ENCODE measurements at places on chromosomes 12 and 14.

- no peak for DNase-seq
Observed at GRCh38 chr12:125518074-125518473, 452.8 kb downstream of the AACS start.

GRCh38 chr12:115455268-115455681, 771.3 kb upstream of the TBX3 start:
- DNase-seq: no peak

DNA sequence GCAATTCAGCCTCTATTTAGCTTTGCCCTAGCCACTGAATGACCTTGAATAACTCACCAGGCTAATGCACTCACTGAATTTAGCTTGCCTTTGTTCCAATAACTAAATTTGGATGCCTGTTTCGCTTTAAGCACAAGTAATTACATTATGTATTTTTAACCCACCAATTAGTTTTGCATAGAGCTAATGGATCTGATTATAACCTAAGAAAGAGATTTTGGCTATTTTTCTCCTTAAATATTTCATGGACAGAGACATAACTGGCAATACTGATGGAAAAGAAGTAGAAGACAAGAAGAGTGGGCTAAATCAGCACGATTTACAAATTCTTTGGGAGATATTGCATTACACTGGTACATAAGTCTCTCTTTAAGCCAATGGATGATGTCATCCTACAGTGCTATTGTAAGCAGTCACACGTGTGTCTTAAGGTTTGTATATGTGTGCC, 85.7 kb downstream of the AKAP6 start:
- DNase-seq: no peak

DNA sequence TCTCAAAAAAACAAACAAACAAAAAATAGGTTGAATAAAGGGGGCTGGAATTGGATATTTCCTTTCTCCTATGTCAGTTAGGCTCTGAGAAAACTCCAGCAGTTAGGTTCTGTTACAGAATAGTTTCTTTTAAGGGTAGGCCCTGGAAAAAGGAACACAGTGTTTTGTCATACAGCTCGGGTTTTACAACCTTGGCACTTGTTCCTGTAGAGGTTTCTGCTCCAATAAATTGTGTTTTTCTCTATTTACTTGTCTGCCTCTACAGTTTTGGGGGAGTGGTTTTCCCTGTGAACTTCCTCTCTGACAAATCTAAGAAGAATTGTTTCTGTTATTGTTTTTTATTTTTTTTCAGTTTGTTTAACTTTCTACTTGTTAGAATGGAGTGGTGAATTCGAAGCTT, 167.6 kb downstream of the ACSS3 start:
- no peak for DNase-seq

GRCh38 chr12:26334621-26335124, 139.3 kb downstream of the SSPN start:
- DNase-seq: no peak

DNA sequence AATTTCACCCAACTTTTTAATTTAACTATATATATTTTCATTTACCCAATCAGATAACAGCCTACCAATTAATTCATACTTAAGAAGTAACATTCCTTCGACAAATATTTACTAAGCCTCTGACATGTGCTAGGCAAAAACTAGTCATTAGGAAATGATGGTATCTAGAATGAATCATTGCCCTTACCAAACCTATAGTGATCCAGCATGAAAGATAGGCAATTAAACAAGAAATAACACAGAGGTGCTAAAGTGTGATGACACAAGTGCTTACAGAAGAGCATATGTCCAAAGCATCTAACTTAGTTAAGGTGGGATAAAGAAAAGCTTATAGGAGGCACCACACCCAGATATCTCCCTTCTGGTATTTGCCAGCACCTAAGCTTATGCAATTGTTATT, 166.5 kb upstream of the RASSF8 start:
- no peak for DNase-seq

DNA sequence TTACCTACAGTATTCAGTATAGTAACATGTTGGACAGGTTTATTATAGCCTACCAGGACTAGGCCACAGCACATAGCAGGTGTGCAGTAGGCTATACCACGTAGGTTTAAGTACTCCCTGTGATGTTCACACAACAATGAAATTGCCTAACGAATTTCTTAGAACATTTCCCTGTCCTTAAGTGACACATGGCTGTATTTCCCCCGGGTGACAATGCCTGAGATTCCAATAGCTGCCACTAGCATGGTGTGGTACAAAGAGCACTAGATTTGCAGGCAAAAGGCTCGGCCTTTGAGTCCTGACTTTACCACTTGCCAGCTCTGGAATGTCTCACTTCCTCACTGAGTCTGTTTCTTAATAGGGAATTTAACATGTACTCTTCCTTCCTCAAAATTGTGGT, 19.7 kb downstream of the PTPN21 start:
- no peak for DNase-seq

DNA sequence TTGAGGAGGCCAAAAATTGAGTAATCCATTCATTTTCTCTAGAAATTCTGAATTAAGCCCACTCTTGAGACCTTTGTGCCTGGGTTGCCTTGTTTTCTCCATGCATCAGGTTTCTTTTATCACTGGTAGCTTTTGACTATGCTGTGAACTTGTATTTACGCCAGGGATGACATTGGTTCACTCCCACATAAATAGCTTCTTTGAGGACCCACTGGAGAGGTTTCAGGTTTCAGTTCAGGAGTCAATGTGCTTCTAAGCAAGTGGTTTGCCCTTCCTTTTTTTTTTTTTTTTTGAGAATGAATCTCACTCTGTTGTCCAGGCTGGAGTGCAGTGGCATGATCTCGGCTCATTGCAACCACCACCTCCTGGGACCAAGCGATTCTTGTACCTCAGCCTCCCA, 10.2 kb upstream of the SLC17A8 start:
- DNase-seq: no peak

GRCh38 chr12:10094646-10095395, 4.0 kb downstream of the CLEC1A start:
- no peak for DNase-seq

GRCh38 chr12:58067610-58068387, 126.4 kb downstream of the ATP23 start:
- no peak for DNase-seq

DNA sequence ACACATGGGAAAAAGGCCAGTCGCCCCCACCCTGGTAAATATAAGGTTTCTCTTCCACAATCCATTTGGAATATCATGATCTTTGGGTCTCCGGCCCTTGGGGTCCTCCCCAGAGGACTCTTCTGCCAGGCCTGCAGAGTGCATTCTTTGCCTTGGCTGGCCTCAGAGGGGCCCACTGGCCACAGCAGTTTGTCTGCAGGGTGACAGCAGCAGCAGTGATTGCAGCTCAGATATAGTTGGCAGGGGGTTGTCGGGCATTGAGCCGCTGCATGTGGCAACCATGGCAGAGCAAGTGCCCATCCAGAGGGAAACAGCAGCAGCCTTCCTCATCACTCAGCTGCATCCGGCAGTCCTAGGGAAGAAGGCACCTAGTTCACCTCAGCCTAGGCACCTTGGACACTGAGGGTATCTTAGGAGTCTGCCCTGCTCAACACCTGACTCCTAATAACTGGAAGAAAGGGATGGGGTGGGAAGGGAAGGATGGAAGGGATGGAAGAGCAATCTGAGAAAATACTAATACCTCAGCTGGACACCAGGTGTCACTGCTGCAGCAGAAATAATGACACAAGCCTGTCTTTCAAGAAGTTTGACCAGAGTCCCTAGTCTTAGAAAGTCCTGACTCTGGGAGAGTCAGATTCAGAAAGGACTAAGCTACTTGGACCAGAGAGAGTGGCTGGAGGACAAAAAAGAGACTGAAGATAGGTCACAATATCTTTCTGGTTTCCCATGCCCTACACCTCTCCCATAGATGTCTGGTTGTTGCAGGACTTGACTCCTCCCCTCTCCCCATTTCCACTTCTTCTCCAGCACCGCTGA, 8.9 kb downstream of the AJUBA start:
- peak; percentile 41 for DNase-seq

GRCh38 chr12:117036046-117036445, 63.2 kb downstream of the TESC start:
- DNase-seq: no peak

DNA sequence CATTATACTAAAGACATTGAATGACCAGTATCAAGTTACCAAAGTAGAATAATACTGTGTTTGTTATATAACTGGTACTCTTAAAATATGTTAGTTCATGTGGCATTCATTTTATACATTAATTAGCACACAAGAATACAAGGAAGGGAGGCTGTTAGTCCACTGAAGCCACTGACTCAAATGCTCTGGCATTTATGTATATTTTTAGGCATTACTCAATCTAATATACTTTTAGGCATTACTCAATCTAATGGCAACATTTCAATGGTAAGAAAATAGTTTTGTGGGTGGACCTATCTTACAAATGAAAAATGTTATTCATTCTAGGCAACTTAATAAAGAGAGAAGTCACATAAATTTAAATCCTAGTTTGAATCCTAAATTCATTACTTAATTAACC, 874.4 kb upstream of the USP15 start:
- no peak for DNase-seq

DNA sequence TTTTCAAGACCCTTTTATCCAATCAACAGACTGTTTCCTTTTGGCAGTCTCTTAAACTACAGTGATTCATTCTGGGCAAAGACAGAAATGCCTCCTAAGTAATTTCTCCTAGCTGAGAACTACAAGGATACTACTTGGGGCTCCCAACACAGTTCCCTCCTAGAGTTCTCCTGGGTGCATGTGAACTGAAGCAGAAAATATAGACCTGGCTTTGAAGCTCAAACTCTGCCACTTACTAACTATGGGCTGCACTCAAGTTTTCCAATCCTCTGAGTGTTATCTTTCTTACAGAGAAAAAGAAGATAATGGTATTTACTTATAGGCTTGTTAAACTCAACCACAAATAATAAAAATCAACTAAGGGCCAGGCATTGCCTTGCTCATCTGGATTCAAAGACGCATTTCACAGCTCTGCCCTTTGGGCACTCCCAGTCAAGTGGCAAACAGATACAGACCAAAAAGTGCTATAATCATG, 97.6 kb downstream of the EFCAB11 start:
- DNase-seq: no peak

DNA sequence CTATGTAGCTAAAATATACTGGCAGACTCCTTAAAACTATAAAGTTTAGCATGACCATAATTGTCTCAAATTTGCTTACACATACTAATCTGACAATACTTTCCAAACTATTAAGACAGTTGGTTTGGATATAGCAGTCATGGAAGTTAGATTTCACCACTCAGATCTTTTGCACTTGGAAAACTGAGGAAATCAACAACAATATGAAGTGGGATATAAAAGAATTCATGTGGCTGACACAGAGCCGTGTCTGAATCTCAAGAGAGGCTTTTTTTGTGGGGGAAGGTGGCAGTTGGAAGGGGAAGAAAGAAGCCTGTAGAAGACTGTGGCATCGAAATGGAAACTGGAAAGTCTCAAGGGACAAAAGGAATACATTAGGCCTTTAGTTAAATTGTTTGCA, 166.6 kb upstream of the FLRT2 start:
- no peak for DNase-seq

GRCh38 chr12:10392394-10392930, 2.6 kb upstream of the KLRK1 start:
- DNase-seq: no peak

DNA sequence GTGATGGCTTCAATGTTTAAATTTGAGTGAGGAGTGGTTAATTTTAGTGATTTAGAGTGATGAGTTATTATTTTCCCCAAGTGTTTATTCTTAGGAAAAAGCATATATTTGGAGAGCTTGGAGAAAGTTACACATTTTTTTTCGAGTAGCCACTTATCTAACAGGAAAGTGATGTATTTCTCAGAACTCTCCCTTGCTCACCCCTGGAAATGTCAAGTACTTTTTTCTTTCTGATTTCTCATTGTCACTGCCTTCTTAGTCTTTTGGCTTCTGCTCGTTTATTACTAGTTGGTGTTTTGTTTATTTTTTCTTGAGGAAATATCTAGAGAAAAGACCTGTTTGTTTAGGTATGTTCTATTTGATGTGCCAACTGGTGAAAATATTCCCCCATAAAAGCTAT, 58.8 kb downstream of the AEBP2 start:
- DNase-seq: no peak

DNA sequence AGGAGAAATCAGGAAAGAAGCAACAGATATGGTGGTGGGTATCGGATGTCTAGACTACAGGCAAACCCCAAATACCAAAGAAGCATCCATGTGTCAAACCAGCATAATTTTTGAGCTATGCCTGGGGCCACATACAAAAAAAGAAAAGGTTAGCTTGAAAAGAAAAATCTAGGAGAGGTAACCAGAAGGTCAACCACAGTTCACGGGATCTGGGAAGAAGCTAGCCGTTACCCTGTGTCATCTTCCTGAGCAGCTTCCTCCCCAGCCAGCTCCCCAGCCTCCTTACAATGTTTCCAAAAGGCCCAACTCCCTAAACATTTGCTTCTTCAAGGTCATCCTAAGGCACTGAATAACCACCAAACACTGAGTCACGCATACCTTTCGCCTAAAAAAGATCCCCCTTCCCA, 3.1 kb downstream of the SINHCAF start:
- no peak for DNase-seq

DNA sequence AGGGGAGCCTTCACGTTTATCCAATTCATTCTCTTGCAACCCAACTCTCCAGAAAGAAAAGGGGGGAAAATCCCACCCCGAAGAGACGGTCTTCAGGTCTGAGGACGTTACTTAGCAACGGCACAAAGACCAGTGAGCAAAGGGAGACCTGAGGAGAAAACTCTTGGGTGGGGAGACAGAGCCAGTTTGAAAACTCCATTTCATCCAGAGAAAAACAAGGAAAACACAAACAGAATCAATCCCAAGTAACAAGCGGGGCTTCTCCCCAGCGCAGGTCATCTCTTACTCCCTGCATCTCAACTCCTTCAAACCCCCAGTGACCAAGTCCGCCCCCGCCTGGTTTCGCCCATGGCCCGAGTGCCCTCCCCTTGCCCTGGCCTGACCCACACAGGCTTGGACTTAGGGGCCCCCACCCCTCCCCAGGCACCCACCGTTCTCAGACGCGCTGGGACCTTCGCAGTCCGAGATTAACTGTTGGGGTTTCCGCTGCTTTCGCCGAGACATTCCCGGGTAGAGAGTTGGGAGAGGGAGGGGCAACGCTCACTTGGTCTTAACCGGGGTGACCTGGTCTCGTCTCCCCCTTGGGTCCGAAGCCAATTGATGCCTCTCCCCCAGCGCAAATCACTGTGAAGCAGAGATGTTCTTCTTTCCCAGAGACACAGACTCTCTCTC, 10.4 kb upstream of the SALL2 start:
- no peak for DNase-seq

GRCh38 chr12:121580959-121581685, at the start of gene KDM2B:
Gene KDM2B (minus strand): TSS chr12:121581023. CDS start chr12:121580911, 112 bp downstream.
- DNase-seq: peak; percentile 19

DNA sequence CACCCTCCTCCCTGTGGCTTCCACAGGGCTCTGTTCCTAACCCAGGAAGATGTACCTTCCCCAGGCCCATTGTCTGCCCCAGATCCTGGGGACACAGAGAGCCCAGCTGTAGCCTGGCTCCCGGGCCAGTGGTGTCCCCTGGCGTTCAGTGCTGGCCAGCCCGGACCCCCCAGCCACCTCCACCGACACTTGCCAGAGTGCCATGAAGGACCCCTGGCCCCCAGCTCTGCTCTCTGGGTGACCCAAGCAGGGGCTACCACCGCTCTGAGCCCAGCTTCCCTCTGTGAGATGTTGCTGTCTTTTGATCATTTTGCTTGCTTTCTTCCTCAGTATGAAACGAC, 6.2 kb downstream of the INF2 start:
- DNase-seq: no peak

Data from central memory CD4-positive, alpha-beta T cell (primary cell).